ENCODE measurements at places on chromosomes 5 and 9.

DNA sequence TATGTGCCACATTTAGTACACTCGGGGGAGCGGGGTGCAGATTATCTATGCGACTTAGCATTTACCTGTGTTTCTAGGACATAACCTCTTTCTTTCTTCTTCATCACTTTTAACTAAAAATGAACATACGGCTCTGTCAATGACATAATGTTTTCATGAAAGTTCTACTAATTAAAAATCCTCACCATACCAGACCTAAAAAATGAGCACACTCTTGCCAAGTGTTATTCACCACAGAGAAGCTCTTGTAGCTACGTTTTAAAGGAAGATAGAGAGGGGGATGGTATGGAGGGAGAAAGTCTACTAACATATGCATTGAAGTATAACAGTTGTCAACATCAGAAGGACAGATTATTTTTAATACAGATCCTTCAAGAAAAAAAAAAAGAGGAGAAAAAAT, 1.6 kb downstream of the CDH10 start:
- no peak for DNase-seq

DNA sequence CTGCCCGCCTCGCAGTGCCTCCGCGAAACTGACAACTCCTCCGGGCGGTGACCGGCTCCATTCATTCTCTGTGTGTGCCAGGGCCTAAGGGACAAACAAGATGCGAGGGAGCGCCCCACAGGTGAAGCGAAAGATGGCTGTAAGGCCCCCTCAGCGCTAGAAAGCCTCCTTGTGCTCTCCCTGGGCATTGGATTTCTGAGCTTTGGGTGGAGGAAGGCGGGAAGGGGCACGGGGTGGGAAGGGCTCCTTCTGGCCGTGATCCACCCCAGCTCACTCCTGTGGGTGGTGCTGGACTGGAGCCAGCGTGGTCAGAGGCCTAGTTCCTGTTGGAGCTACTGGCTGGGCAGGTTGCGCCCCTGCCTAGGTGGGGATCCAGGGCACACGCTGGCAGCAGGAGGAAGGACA, 943 bp downstream of the GALNT12 start:
- DNase-seq = no peak

GRCh38 chr5:146101646-146102045, 3.7 kb downstream of the PLAC8L1 start:
- DNase-seq = no peak

DNA sequence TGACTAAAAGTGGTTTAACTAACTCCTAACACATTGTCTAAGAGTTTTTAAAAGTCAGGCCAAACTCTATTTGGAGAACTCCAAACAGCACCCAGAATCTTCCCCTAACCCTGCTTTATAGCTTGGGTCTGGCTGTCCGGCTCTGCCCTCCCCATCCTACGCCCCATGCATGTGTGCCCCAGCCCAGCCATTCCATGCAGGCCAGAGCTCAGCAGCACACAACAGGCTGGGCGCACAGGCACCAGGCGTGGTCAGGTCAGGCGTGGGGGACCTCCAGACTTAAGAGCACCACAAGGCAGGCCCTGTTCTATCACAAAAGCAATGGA, 31.1 kb downstream of the SHB start:
- no peak for DNase-seq

GRCh38 chr9:124292696-124293593, 35.2 kb downstream of the NEK6 start:
- no peak for DNase-seq

DNA sequence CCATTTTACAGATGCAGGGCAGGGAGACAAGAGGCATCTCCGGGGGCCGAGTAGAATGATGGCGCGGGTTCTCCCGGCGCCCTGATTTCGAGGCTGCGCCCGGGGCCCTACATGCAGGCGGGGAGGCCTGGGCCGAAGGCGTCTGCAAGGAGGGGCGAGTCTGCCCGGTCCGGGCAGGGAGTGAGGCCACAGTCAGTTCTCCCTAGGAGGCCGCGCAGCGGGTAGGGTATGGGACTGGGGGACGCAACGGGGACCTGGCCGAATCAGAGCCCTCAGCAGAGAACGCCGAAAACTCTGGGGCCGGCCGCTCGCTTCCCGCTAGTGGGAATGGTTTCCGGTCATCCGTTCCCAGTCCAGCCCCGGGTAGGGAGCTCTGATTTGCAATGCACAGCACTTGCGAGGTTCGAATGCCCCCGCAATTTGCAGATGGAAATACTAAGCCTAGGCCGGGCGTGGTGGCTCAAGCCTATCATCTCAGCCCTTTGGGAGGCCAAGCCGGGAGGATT, 6.4 kb downstream of the TLX3 start:
- DNase-seq = no peak

DNA sequence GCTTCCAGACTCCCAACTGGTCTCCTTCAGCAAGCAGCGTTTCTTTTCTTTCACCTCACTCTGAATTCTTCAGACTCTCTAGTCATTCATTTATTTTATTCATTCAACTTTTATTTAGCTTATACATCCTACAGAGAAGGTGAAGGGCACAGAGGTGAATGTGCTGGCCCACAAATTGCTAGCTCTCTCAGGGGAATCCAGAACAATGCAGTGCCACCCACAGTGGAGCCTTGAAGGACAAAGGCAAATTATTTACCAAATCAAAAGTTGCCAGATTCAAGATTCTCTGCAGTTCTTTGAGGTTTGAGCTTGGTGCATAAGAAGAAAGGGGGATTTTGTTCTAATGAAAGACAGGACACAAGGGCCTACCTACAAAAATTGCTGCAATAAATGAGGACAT, 29.7 kb downstream of the GRIA1 start:
- DNase-seq = no peak

GRCh38 chr5:143033535-143034250, 263.5 kb downstream of the ARHGAP26 start:
- DNase-seq = no peak

GRCh38 chr9:108709997-108710396, 145.8 kb downstream of the ACTL7B start:
- no peak for DNase-seq

- DNase-seq = no peak
Observed at GRCh38 chr5:179420476-179420875, 75.2 kb upstream of the ADAMTS2 start.

- no peak for DNase-seq
Observed at GRCh38 chr5:37900692-37901091, 60.9 kb upstream of the GDNF start.

- DNase-seq = peak; percentile 43
Observed at GRCh38 chr9:127586537-127586936, 25.5 kb upstream of the STXBP1 start.

- DNase-seq = no peak
Observed at GRCh38 chr5:107919969-107920368, 249.2 kb upstream of the EFNA5 start.

DNA sequence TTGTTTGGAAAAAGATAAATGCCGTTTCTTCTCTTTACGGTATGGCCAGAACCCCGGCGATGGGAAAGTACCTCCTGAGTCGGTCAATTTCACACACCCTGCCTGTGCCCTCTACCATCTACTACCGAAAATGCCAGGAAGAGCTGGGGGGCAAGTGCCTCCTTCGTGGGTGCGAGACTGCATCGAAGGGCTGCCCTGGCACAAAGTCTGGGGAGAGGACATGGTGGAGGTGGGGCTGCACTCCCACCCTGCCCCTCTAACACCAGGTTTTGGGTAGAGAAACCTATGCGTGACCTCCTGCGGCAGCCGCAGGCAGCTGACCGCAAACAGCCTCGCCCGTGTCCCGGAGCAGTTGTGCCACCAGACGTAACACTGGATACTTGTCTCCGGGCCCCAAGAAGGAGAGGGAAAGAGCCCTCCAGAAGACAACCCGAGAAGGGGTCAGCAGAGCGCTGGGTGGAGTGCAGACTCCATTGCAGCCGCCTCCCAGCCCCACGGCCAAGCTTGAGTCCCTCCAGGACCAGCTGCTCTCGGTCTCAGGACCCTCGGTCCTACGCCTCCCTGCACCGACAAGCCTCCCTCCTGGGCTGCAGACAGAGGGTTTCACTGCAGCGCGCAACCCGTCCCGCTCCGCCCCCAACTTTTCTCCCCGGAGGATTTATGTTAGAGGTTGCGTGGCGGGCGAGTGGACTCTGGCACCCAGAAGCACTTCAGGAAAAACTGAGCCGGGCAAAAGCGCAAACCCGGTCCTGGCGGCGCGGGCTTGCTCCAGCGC, 823 bp upstream of the PRDM6 start:
- no peak for DNase-seq

GRCh38 chr9:127166651-127167524, 44.5 kb upstream of the ANGPTL2 start:
- DNase-seq = no peak

DNA sequence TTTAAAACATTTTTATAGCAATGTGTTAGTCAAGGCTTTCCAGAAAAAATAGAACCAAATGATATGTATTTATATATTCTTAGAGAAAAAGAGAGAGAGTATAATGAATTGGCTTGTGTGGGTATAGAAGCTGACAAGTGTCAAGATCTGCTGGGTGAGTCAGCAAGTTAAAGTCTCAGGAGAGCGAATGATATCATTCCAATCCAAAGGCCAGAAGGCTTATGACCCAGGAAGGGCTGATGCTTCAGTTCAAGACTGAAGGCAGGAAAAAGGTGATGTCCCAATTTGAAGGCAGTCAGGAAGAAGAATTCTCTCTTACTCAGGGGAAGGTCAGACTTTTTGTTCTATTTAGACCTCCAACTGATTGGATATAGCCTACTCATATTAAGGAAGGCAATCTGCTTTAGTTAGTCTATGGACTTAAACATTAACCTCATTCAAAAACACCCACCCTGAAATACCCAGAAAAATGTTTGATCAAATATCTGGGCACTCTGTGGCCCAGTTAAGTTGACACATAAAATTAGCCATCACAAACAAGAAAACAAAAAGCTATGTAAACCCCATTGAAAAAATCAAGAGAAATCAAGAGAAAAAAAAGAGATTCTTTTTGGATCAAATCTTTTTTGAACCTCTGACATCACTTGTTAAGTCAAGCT, 189.6 kb downstream of the PIK3R1 start:
- DNase-seq = no peak

- no peak for DNase-seq
Observed at GRCh38 chr9:129281506-129282145, 103.6 kb upstream of the IER5L start.

GRCh38 chr5:50593681-50594080, 72.8 kb upstream of the PARP8 start:
- DNase-seq = no peak

- no peak for DNase-seq
Observed at GRCh38 chr9:97852001-97852398, 1.0 kb upstream of the FOXE1 start.

DNA sequence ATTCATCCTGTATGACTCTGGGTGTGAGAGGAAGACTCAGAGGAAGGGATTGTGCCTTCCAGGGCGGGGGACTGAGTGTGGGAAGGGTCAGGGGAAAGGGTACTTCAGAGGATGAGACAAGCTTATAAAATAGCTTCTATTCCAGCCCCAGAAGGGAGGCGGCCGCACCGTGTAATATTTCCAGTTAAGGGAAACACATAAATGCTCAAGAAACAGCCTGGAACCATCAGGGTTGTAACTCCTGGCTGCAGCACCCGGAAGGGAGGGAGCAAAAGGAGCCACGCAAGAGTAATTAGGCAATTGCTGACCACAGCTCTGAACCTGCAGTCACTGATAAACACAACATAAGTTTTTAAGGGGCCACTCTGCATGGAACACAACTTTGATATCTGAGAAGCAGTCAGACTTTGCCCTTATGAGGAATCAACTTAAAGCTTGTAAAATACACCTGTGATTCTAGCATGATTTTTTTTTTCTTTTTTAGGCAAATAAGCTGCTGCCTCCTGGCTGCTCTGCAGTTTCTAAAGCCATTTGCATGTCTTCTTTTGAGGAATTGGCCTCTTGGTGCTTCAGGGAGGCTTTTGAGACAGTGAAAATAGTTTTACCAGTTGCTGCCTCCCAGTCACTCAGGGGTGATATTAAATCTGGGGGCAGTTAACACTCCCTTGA, 382.7 kb downstream of the ENC1 start:
- no peak for DNase-seq

GRCh38 chr5:76821136-76821535, 2.3 kb downstream of the F2RL1 start:
- DNase-seq = no peak

DNA sequence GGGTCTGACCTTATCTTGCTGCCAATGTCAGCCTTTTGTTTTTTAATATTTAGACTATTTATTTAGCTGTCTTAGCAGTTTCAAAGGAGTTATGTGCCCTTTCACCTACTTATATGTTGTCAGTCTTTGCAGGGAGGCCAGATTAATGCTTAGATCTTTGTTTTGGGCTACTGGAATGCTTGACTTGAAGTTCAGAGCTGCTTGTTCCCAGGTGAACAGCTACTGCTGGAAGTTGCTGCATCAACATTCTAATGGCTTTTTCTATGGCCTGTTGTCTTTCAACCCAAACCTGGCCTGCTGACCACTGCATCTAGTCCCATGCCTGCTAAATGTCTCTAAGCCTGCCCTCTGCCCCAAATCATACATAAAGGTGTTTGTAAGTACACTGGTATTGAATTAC, 3.0 kb downstream of the SLC22A5 start:
- DNase-seq = no peak

DNA sequence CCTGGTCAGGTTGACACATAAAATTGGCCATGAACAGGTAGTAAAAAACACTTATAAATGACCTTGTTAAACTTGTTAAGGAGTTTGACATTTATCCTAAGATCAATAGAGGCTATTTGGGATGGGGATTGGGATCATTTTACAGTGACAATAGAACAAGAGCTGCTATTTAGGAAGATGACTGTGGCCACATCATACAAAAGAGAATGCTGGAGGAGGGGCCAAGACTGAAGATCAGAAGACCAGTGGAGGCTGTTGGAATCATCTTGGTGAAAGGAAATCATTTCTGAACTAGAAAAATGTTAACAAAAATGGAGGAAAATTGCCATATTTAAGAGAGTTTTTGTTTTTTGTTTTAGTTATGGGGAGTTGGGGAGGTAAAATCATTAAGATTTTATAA, 304.8 kb upstream of the TLE4 start:
- no peak for DNase-seq

GRCh38 chr5:171520300-171521174, 101.1 kb downstream of the FGF18 start:
- DNase-seq = no peak

GRCh38 chr9:101840694-101841188, 102.3 kb upstream of the GRIN3A start:
- no peak for DNase-seq

- no peak for DNase-seq
Observed at GRCh38 chr9:110255034-110255462, 1.3 kb downstream of the TXN start.

DNA sequence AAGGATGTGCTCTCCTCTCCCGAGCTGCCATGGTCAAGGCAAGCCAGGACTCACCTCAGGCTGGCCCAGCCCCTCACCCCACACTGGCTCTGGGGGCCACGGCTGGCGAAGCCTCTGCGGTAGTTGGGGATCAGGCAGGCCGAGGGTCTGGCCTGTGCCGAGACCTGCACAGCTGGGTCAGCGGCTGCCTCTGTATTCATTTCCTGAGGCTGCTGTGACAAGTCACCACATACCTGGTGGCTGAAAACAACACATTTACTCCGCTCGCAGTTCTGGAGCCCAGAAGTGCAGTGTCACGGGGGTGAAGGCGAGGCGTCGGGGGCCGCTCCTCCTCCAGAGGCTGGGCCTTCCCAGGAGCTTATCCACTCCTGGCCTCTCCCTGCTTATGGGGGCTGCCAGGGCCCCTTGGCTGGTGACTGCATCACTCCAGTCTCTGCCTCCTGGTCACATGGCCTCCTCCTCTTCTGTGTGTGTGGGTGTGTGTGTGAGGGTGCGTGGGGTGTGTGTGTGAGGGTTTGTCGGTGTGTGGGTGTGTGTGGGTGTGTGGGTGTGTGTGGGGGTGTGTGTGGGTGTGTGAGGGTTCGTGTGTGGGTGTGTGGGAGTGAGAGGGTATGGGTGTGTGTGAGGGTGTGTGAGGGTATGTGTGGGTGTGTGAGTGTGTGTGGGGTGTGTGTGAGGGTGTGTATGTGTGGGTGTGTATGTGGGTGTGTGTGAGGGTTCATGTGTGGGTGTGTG, 3.2 kb upstream of the SCGB3A1 start:
- no peak for DNase-seq

All from stimulated activated CD8-positive, alpha-beta memory T cell treated with anti-CD3 and anti-CD28 coated beads, Interleukin-12 subunit alpha, Interleukin-12 subunit beta, amount 100 ng/mL, for 1 hour (primary cell).